ENCODE measurements at places on chromosomes 1 and 21.

DNA sequence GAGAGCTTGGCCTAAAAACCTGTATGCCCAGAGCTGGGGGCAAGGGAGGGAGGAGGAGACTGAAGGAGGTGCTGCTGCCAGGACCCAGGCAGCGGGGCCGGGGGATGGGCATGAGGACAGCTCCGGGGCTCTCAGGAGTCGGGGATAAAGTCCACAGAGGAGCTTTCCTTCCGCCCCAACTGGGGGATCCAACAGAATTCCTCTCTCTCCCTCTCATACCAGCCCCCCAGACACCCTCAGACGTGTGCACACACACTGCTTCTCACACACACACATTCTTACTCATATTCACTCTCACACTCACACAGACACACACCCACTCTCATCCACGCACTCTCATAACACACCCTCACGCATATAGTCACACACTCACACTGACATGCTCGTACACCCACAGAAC is 39.1 kb downstream of the SYF2 start:
- no peak for DNase-seq

GRCh38 chr21:45999581-46000181 is 18.1 kb downstream of the COL6A1 start:
- DNase-seq: no peak

GRCh38 chr1:97989094-97989680 is 68.4 kb upstream of the DPYD start:
- DNase-seq: no peak

- DNase-seq: peak; percentile 6
Observed at GRCh38 chr1:234065794-234066447, 161.4 kb downstream of the SLC35F3 start.

DNA sequence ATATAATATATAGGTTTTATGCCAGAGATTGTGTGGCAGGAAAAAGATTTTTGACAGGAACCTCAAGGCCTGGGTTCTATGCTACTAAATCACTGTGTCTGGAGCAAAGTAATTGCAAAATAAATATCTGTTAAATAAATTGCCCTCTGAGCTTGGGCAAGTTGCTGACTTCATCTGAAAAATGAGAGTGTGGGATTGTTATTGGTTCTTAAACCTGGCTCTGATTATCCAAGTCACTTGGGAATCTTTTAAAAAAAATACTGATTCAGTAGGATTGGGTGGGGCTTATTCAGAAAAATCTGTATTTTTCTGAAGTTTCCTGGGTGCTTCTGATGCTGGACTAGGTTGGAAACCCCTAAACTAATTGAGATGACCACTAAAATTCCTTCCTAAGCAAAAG is 174.1 kb upstream of the SGIP1 start:
- DNase-seq: no peak

DNA sequence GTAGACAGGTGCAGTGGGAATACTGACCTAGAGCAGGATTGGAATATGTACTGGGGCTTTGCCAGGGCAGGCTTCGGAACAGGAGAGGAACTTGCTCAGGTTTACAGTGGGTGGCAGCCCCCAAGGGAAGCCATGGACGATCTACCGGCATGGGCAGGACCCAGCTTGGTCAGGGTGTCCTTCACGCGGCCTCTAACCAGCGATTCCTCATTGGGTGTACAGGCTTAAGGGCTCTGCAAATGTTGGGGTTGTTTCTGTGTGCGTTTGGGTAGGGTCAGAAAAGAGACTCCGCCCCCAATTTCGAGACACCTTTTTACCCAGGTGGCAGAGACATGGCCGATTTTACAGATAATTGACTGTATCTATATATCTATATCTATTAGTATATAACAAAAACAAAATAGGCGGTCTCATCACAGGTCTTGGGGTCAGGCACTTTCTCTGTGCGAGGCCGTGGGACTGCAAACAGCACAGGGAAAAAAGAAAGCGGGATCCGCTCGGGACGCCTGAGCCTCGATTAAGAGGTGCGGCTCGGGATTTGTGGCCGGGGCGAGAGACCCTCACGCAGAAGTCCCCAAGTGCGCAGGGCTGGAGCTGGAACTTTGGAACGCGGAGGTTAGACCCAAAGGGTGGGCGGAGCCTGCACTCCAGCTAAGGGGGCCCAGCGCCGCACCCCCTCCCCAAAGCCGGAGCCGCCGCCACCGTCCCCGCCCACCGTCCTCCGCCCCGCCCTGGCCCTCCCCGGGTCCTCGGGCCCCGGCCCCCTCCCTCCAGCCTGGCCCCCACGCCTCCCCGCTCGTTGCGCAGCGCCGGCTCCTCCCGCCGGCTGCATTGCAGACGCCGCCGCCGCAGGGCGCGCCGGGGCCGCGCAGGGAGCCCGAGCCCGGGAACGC is 67.5 kb upstream of the VAMP3 start:
- no peak for DNase-seq

GRCh38 chr1:231774719-231775335 is 148.2 kb downstream of the DISC1 start:
- no peak for DNase-seq

- DNase-seq: no peak
Observed at GRCh38 chr1:52328615-52329014, 37.4 kb downstream of the CC2D1B start.

DNA sequence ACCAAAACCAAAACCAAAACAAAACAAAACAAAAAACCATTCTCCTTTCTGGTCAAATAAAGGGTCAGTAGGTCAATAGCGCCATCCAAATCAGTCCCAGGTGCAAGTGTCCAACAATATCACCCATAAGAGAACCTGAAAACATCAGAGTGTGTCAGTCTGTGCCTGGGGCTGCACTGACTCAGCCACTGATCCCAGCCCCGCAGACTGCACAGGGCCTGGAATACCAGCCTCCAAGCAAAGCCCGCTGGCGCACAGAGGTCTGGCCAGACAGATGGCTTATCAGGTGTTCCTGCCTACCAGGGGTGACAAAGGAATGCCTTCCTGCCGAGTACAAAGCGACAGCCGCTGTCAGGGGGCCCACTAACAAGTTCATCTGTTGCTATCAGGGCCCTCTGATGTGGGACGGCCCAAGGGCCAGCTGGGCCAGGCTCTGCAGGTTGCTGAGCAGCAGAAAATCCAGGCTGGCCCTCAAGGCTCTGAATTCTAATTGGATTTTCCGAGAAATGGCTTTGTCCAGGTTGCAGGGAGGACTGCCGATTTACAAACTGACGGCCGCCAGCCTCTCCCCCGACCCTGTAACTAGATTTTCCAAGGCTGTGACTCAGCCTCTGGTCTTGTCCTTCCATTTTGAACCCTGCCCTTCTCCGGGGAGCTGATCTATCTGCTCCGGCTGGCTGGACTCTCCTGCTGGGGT is 13.7 kb upstream of the TMEM51 start:
- DNase-seq: no peak

- DNase-seq: no peak
Observed at GRCh38 chr1:186761358-186761757, 67.4 kb upstream of the PLA2G4A start.

DNA sequence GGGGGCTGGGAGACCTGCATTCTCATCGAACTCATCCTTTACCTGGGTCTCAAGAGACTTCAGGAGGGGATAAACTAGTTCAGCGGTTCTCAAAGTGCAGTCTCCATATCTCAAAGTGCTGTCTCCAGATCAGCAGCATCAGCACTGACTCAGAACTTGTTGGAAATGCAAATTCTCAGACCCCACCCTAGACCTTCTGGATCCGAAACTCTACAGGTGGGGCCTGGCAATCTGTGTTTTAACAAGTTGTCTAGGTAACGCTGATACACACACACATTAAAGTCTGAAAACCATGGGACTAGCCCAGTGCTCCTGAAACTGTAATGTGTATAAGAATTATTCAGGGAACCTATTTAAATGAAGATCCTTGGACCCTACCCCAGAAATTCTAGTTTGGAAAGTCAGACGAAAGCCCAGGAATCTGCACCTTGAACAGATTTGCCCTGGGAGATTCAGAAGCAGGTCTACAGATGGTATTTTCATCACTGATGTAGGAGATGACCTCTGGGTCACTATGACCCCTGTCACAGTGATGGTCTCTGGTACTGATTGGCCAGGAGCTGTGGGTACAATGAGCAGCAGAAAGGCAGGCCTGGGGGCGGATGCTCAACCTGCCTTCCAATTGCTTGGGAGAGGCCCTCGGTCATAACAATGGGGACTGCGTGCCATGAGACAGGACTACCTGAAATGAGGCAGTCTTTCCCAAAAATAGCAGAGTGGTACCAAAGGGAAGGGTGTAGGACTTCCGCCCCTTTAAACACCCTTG is 127.2 kb downstream of the FAM78B start:
- DNase-seq: no peak

- DNase-seq: no peak
Observed at GRCh38 chr1:171683870-171684269, 31.4 kb upstream of the MYOC start.

GRCh38 chr1:156697481-156697880 is 7.9 kb downstream of the CRABP2 start:
- DNase-seq: no peak

DNA sequence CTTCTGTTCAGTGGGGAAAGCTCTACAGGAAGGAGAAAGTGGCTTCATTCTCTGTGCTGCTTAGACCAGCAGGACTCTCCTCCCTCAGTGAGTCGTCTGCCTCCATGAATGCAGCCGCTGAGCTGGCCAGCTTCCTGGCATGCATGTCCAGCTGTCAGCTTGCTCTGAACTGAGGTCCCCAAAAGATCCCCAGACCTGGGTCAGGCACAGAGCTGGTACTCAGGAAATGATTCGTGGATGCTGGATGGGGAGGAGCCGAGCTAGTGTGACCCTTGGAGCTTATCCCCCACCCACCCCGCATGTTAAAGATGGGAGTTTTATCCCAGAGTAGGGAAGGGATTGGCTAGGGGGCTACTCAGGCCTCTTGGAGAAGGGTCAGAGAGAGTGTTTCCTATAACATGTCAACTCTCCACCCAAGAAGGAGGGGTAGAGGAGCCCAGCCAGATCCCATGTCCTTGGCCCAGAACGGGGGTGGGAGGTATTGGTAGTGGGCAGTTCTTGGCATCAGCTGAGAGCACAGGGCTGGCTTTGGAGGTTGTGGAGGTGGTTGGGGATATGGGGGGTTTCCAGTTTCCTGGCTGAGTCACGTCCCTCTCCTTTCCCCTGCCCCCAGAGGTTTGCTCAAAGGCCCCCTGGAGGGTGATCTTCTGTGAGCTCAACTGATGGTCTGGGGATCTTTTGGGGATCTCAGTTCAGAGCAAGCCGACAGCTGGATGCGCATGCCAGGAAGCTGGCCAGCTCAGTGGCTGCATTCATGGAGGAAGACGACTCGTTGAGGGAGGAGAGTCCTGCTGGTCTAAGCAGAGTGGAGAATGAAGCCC is 110.1 kb downstream of the FOXD2 start:
- DNase-seq: no peak

DNA sequence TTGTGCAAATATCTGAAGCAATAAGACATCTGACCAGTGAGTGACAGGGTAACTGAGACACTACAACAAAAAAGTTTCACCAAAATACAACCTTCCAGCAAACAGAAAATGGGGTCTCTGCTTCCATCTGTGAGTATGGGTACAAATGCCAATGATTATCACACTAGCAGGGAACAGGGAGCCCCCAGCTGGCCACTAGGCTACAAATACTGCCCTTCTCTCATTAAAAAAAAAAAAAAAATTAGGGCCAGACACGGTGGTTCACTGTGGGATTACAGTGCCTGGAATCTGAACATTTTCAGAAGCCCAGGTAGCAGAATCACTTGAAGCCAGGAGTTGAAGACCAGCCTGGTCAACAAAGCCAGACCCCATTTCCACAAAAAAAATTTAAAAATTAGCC is 48.4 kb upstream of the EDARADD start:
- no peak for DNase-seq

DNA sequence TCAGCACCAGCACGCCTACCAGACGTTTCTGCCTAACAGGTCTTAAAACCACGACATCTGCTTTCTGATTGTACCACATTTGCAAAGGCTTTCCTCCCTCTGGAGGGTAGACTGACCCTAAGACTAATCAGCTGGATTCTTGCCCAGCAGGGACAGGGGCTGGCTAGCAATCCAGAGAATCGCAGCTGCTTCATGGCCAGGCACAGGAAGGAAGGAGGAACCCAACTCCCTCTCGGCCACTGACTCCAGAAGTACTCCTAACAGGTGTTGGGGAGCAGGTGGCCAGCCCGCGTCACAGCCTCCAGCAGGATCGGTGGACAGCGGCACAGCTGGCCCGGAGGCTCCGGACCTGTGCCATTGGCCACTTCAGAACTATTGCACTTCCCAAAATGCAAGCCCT is 180.8 kb downstream of the NPHP4 start:
- DNase-seq: no peak

GRCh38 chr1:143735764-143736461 is 235.9 kb downstream of the FAM72C start:
- no peak for DNase-seq

- DNase-seq: no peak
Observed at GRCh38 chr1:97864615-97865014, 56.2 kb downstream of the DPYD start.

GRCh38 chr1:22602060-22602740 is 34.2 kb upstream of the C1QA start:
- DNase-seq: no peak

DNA sequence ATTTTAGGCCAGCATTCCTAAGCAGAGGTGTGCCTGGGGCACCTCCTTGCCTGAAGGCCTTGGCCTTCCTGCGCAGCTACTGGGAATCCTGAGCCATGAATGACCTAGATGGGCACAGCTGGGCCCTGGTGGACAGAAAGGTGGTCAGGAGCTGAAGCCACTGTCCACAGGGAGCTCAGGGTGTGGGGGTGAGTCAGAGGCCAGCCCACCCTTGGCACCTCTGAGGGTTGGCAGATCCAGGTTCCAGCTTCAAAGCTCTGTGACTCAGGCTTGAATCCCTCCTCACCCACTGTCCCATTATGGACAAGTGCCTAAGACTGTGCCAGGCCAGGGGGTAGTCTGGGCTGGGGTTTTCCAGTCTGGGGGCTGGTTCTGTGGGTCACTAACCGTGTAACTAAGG is 6.4 kb upstream of the EDN2 start:
- DNase-seq: no peak

GRCh38 chr1:75275631-75276030 is 141.4 kb downstream of the LHX8 start:
- DNase-seq: no peak

DNA sequence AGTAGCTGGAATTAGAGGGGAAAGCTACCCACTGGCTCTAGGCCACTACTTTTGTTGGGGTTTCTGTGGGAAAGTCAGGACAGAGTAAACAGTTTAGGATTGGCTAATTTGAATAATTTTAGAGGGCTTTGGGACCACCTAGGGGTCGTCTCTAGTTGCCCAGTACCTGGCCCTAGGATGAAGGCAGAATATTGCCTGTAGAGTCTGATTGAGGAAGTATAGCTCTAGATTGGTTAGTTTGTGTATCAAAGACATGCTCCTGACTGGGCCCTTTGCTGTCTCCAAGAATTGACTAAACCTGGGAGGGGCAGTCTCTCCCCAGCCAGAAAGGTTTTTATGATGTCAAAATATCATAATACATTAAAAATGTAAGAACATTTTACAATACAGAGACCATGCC is 142.0 kb downstream of the POU2F1 start:
- DNase-seq: no peak

DNA sequence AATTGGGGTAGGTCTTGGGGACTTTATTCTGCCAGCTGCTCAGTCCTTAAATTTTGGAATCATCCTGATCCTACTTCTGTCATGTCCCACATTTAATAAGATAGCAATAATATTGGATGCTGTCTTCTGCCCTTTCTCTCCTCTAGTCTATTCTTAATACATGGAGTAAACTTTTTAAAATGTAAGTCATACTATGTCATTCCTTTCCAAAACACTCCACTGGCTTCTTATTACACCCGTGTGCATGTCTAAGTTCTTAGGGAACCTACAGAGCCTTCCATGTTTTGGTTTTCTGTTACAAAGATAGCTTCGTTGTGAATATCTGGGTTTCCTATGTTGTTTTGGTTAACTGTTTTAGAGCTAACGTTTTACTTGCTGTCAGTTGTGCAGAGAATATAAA is 35.1 kb downstream of the USP25 start:
- no peak for DNase-seq

GRCh38 chr1:218476385-218476784 is 131.2 kb downstream of the TGFB2 start:
- DNase-seq: no peak

Measured in NCI-H1417 treated with DMSO at 0.1 percent for 48 hours (cell line).